Hematopoietic multipotent progenitor cell treated with erythropoietin and hydrocortisone succinate and interleukin-3 and kit ligand, for 6 days (in vitro differentiated cells): ENCODE measurements at places on chromosomes 4 and X.
A peak's percentile ranks its signal among the peaks of the same experiment; 100 is the strongest.

DNA sequence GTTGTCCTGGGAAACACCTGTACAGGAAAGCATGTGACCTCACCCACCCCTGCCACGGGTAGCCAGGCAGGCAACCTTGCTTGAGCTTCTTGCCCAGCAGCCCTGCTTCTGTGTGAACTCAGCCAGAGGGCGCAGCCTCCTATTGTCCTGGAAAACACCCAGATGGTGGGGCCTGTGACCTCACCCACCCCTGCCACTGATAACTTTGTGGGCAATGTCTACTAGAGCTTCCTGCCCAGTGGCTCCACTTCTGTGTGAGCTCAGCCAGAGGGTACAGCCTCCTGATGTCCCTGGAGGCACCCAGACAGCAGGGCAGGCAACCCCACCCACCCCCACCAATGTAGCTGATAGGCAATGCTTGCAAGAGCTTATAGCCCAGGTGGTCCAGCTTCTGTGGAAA is 146.3 kb downstream of the DTHD1 start:
- no peak for DNase-seq

GRCh38 chr4:47762376-47763266 is 75.2 kb downstream of the CORIN start:
- no peak for DNase-seq

- DNase-seq = no peak
These were observed 640.1 kb upstream of the AADAT start for GRCh38 chr4:170729897-170730296.

GRCh38 chr4:185304541-185304940 is 91.2 kb downstream of the LRP2BP start:
- no peak for DNase-seq

- DNase-seq = no peak
These were observed 103.1 kb upstream of the SHISA3 start for GRCh38 chr4:42293967-42294813.

DNA sequence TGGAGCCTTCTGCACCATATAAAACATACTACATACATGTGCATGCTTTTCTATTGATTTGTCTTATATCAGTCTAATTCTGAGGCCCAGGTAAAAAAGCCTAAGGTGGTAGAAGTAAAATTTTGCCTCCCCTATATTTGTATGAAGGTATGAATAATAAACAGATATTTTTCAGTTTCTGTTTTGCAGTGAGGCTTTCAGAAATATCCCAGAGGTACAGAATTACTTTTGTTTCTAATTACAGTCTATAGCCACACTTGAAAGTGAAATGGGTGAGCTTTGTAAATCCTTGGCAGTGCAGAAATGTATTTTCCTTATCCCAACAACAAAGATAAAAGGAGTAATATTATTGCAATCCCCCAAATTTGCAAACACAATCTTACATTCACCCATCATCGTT is 59.5 kb downstream of the DDX60 start:
- no peak for DNase-seq

GRCh38 chr4:58274553-58274952 is 1164.4 kb upstream of the IGFBP7 start:
- DNase-seq = no peak

- DNase-seq = no peak
These were observed 183.5 kb upstream of the FSTL5 start for GRCh38 chr4:162347156-162347841.

- DNase-seq = no peak
These were observed 42.1 kb downstream of the HMX1 start for GRCh38 chr4:8829584-8829983.

DNA sequence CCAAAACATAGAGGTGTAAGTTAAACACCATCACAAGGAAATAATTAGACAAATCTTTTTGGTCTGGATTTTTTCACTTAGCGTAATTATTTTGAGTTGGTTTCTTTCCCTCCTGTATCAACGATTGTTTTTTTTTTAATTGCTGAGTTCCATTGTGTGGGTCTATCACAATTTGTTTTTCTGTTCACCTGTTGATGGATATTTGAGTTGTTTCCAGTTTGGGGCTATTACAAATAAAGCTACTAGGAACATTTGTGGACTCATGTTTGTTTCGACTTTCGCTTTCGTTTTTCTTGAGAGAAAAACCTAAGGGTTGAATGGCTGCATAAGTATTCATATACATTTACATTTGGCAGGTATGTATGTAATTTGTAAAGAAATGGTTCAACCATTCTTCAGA is 20.4 kb upstream of the FBXW7 start:
- no peak for DNase-seq

- DNase-seq = no peak
These were observed 107.7 kb upstream of the LRPAP1 start for GRCh38 chr4:3639613-3640586.

DNA sequence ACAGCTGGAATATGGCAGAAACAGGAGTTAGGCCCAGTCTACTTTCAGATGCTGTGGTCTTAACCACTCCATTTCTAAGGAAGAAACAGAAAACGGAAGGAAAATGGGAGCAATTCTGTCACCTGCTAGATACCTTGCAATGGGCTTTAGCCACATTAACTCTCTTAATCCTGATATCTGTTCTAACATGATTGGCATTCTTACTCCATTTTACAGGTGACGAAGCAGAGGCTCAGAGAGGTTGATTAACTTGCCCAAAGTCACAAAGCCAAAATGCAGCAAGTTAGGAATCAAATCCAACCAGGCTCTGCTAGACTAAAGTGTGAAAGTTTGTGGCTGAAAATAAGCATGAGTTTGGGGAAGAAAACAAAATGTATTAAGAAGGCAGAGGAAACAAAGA is 196.9 kb downstream of the MAML3 start:
- DNase-seq = no peak

GRCh38 chr4:42995343-42995944 is 102.9 kb downstream of the GRXCR1 start:
- DNase-seq = peak; percentile 62

DNA sequence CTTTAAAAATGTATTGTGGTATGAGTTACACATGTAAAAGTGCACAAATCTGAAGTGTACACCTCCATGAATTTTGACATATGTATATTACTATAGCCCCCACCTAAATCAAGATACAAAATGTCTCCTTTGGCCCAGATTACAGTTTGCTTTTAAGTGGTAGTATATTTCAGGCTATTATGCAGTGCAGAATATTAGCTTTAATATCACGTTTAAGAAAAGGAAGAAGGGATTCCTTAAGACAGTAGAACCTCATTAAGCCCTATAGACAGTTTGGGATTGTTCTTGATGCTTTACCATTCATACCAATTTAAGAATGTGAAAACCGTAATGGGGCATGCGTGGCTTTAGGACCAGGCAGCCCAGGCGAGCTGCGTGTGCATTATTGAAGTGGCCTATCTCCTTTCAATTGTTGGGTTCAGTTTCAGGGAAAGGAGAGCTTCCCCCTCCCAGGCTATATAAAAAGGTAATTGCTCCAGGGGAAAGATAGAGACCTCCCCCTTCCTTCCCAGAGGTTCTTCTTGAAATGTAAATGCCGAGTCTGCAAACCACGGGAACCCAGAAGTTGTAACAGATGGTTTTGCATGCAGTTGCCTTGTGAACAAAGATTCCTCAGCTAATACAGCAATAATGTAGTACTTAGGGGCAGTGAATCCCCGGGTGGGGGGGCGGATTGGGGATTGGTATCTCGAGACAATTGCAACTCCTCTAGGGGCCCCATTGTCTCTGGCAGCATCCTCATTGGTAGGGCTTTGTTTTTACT is 106.1 kb downstream of the UCHL1 start:
- no peak for DNase-seq

DNA sequence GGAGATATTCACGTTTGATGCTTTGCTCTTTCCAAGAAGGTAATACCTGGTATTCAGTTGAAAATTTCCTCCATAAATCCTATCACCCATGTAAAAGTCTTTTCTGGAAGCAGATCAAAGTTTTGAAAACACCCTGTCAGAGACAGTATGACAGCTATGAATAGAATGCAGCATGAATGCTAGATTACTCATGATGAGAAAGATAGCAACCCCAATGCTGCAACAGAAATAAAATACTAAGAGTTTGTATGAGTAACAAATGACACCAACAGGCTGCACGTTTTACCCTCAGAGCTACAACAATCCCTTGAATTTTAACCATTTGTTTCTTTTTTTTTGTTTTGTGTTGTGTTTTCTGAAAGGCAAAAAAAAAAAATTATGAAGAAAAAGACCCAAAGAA is 108.6 kb downstream of the ARHGAP6 start:
- no peak for DNase-seq

GRCh38 chr4:38152721-38153386 is 192.7 kb downstream of the PTTG2 start:
- DNase-seq = no peak

DNA sequence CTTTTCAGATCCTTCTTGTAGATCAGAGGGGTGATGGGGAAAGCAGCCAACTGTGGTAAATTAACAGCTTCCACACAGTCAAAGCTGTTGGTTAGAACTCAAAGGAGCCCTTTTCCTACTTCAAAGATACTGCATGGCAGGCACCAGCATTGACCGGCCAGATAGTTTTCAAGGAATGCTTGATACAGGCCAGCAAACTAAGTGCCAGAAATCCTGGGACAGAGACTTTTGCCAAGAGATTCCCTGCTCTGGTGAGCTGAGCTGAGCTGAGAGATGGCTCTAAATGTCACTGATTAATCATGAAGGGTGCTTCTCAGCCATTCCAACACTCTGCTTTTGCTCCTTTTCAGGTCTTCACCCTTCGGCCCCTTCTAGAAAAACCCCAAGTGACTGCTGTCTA is 131.6 kb upstream of the MED14 start:
- no peak for DNase-seq

- DNase-seq = no peak
These were observed 83.7 kb upstream of the NHS start for GRCh38 chrX:17291171-17291900.

DNA sequence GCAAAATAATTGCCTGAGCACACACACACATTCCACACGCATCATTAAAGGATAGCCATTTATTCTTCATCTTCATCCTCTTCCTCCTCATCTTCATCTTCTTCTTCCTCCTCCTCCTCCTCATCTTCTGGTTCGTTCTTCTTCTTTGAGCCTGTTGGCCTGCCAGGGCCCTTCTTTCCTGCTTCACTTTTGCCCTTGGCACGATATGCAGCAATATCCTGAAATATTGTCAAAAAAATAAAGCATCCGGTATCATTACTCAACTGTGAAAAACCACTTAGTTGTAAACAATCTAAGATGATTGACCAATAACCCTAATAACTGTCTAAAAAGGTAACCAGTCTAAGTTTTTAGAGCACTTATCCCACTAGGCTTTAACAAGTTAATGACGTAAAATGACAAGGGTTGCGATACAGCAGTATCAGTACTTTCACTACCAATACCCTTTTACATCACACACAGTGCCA is 2.1 kb downstream of the HMGB2 start:
- peak; percentile 51 for DNase-seq

- no peak for DNase-seq
These were observed 35.5 kb downstream of the TENM3 start for GRCh38 chr4:182278729-182279128.

DNA sequence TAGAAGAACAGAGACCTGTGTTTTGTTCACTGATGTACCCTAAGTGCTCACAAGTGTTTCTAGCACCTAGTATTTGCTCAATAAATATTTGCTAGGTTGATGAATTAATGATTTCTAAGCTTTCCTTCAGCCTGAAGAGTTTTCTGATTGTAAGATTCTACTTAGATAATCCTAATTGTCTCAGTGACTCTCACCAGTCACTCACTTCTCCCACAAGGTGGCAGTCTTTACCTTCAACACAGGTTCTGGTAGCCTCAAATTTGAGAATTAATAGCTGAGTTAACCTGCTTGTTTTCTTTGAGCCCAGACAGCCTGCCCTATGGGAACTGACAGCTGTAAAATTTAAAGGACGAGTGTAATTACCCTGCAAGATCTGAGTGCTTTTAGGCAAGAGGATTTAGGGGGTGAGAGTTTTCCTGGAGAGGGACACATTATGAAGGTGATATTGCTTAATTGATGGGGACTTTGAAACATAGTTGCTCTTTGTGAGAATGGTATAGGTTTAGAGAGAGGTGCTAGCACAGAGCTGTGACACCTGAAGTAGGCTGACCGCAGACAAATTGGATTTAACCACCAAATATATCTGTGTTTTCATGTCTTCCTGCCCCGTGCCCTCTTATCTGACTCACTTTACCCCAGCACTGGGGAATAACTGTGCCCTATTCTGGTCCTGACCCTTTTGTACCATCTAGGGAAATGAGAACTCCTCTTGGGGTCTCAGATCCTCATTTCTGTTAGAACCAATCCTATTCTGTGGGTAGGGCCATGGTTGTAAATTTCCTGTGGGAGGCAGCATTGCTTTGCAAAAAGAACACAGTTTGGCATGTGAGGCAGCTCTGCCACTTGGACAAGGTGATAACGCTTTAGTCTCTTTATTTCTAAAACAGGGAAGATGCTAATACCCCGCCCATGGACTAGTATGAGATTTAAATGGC is 27.7 kb downstream of the CD38 start:
- DNase-seq = peak; percentile 90
